GM18507 (cell line): ENCODE measurements at places on chromosomes 12 and 14.

DNA sequence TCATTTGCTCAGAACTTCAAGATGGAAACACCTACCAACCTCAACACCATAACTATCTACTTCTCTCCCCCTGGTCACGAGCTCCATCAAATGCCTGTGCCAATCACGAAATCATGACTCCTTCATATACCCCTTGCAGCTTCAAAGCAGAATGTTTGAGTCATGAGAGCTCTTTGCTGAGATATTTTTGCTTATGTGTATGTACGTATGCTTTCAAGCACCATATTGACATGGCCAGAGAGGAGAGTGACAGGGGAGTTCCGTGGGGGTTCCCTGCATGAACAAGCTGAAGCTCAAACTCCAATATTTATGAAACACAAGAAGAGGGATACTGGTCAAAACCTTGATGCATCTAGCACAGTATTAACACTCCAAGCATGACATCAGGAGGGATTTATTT is 374.4 kb downstream of the DPF3 start:
- DNase-seq = no peak

GRCh38 chr14:23540141-23540469 is 11.5 kb downstream of the ZFHX2 start:
- no peak for DNase-seq

GRCh38 chr14:28754209-28754985 is 12.2 kb upstream of the FOXG1 start:
- no peak for DNase-seq

DNA sequence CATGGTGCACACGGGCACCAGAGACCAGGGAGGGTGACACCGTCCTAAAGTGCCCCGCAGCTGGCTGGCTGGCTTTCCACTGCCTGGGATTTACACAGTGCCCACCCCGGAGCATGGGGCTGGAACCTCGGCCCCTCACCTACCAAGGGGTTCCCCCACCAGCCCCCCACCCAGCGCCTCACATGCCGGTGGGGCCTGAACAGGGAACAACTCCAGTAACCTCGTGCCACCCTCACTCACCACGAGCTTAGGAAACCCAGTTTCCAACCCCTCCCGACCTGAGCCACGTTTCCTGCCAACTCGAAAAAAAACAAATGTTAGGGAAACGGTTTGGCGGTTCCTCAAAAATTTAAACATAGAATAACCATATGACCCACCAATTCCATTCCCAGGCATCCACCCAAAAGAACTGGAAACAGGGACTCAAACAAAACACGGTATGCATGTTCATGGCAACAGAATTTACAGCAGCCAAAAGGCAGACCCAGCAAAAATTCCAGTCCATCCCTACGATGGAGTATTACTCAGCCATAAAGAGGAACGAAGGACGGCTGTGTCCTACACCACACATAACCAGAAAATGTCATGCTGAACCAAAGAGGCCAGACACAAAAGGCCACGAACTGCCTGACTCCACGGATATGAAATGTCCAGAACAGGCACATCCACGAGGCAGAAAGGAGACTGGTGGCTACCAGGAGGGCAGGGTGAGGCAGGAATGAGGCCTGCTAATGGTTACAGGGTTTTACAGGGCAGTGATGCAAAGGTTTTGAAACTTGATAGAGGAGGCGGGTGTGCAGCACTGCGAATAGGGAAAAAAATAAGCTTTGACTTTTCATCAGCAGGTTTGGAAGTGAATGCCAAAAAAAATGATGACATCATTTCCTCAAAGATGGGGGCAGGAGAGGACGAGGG is 68.9 kb downstream of the NCOR2 start:
- DNase-seq = no peak

GRCh38 chr12:54175200-54175963 is 13.4 kb downstream of the SMUG1 start:
- DNase-seq = no peak

- DNase-seq = no peak
Measured at GRCh38 chr14:40248671-40249070, 816.4 kb upstream of the FBXO33 start.

DNA sequence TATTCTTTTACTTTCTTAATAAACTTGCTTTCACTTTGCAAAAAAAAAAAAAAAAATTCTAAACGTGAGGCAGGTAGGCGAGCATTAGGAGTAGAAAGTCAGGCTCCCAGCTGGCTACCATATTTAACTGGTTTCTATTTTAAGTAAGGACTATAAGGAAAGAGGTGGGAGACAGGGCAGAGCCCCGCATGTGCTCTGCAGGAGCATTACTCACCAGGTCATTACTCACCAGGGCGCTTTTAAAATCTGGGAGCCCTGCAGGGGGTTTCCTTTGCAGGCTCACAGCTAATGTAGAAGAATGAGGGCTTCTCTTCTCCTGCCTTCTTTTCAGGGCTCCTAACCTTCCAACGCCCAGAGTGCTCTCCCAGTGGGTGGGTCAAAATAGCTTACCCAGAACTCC is 14.0 kb upstream of the DPF3 start:
- no peak for DNase-seq

GRCh38 chr12:87848248-87848868 is 180.8 kb downstream of the C12orf50 start:
- no peak for DNase-seq

DNA sequence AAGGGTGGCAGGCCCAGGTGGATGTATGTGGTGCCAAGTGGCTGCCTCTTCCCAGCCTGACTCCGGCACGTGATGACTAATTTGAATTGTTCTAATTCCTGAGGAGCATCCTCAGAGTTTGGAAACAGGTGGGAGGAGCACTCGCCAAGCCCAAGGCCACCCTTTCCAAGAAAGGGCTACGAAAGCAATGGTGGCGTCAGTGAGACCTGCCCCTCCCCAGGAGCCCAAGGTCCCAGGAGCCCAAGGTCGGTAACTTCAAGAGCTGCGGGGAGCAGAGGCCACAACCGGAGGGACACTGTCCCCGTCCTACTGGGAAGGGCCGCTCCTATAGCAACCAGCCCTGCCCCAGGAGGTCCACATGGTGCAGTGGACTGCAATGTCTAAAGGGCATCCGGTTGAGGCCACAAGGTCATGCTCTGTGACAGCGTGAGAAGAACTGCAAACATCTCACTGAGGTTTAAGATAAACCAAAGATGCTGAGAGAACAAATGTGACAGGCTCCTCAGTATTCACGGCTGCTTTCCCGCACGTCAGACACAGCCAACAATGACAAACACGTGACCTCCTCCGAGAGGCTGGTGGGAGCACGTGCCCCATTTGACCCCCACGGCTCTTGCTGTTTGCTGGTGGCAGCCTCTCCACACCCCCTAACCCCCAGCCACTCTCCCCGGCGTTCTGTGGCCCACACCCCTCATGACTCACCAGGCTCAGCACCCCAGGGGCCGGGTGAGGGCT is 79.6 kb downstream of the ITPK1 start:
- DNase-seq = no peak

GRCh38 chr12:113364698-113365097 is 6.3 kb downstream of the PLBD2 start:
- DNase-seq = no peak

DNA sequence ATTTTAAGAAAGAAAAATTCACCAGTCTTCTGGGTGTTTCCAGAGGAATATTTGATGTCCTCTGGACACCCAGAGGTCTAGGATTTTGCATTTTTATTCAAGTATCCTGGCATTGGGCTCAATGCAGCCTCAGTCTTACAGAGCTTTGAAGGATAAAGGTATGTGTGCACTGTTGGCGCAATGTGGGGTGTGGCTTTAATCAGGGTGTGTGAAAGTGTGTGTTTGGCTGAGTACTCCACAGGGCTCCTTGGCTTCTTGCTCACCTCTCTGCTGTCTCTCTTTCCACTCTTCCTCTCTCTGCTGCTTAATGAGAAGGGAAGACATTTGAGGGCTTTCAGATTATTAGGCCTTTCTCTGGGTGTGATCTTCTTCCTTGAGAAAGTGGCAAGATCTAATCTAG is 193.3 kb upstream of the CCND2 start:
- no peak for DNase-seq

DNA sequence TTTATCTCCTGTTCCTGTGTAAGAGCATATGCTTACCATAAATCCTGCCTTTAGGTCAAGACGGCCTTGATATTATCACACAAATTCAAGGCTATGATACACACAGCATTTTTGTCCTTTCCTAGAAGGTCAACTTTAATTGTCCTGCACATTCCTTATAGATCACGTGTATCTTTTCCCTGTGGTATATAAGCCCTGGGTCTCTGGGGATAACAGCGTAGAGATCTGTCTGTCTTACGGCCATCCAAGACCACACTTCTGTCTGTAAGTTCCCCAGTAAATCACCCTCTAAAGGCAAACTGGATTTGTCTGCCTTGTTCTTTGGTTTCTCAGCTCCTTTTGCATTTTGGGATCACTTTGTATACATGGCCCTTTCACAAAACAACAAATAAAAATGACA is 69.5 kb upstream of the TCL1B start:
- no peak for DNase-seq

DNA sequence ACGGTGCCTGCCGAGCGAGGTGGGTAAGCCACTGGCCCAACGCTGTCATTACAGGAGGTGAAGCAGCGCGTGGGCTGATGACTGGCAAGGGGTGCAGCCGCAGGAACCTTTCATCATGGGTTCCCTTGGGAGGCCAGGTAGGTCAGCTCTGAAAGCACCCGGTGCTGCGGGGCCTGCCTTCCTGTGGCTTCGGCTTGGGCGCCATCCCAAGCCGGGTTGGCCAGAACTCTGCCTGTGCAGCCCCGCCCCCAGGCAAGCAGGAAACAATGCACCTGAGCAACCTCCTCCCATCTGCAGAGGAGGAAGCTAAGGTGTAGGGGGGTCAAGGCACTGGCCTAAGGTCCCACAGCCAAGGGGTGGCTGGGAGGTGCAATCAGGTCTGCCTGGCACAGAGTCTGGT is 20.0 kb upstream of the HHIPL1 start:
- no peak for DNase-seq

GRCh38 chr12:76084863-76085519 is 506 bp upstream of the NAP1L1 start:
- DNase-seq = no peak

DNA sequence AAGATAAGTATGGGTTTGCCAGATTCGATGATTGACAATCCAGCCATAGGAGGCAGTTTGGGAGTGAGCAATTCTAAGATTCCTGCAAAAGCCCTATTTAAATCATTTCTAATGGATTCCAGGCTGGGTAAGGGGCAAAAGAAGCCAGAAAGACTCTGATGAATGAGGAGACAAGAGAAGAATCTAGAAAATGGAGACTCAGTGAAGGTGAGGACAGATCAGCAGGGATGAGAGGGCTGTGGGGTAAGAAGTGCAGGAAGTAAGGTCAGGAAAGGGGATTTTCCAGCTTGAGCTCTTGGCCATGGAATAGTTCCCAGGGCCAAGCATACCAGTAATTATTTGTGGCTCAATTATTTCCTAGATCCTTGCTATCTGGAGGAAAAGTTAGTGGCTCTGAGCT is 87.3 kb downstream of the TMX1 start:
- no peak for DNase-seq

DNA sequence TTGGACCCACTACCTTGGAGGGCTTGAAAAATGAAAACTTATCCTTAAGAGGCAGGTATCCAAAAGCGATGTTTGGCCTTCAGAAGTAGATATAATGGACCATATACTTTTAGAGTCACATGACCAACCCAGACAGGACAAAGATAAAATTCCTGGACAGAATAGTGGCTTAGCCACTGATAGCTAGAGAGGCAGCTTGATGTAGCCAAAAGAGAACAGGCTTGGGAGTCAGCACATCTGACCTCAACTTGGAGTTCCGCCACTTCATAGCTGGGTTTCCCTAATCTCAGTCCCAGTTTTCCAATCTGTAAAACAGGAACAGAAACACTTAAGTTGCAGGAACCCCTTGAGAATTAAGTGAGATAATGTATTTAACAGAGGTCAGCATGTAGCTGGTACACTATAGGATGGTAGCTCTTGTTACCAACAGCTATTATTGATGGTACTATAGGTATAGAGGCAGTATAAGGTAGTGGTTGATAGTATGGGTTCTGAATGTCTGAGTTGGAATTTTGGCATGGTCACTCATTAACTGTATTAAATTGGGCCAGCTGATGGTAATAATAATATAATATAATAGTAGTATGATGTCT is 63.2 kb upstream of the USP44 start:
- no peak for DNase-seq

- no peak for DNase-seq
Measured at GRCh38 chr12:53495903-53496751, 3.1 kb downstream of the MAP3K12 start.

DNA sequence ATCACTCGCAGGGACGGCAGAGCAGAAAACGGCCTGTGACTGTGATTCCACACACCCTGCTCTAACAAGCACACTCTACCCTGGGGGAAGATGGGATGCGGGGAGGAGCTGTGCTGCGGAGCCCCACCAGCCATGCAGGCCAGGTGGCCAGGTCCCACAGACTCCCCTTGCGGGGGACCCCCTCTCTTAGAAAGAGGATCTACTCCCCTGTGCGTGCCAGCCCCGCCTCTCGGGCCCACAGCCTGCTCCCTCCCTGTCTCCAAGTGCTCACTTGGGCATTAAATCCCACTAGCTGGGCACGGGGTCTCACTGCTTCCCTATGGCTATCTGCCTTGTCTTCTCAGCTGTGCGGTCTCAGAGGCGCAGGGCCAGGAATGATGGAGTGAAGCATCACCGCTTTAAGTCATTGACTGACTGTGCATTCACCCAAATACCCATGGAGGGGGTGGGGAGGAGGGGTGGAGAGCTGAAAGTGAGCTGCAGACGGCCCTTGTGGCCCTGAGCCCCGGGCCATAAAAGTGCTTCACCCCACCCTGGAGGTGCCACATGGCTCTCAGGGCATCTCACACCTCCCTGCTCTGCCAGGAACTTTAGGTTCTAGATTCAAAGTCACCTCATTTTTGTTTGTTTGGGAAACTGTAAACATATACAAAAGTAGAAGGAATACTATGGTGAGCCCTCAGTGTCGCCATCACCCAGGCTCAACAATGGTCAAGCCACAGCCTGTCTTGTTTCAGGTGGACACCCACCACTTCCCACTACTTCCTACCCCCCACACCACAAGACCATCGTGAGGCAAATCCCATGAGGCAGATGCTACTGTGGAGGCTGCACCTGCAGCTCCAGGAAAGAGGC is 9.4 kb downstream of the STX2 start:
- DNase-seq = no peak

DNA sequence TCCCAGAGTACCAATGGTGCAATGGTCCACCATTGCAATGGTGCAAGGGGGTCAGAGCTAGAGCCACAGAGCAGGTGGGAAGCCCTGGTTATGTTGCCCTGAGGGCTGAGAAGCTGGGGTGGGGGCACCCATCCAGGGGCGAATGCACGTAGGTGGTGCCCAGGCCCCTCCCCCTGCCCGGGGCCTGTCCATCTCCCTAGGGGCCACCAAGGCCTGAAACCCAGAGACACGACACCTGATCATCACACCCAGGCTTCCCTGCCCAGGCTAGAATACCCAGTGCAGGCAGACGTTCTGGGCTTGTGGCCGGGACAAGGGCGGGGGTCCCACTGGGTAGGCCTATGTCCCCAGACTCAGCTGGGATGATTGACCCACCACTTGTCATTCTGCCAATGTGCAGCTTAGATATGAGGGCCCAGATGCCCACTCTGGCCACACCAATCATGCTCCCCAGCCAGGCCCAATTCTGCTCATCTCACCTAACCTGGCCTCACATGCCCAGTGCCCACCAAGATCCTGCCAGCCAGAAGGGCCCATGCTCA is 83.2 kb downstream of the ALG10 start:
- DNase-seq = no peak

GRCh38 chr12:80162177-80162576 is 62.8 kb downstream of the OTOGL start:
- no peak for DNase-seq

GRCh38 chr14:54768501-54769129 is 134.0 kb downstream of the GCH1 start:
- no peak for DNase-seq
